ENCODE measurements at places on chromosomes 5 and 9.

- DNase-seq = no peak
Measured at GRCh38 chr5:150215979-150216944, 26.4 kb downstream of the SLC6A7 start.

DNA sequence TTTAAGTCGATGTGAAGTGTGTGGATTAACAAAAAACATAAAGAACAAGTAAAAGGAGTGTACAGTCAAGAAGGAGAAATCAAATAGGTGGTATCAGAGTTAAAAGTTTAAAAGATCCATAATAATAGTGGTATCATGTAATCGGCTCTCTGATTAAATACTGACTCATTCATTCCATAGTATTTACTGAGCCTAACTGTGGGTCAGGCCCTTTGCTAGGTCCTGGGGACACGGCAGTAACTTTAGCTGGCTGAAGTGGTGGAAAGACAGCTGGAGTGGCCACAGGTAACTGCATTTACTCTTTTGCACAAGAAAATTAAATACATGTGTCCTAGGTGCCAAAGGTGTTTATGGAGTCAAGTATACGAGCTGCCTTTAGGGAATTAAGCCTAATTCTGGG lies 124.0 kb downstream of the GNAQ start:
- no peak for DNase-seq

- no peak for DNase-seq
Measured at GRCh38 chr9:127876026-127876763, 1.3 kb downstream of the AK1 start.

GRCh38 chr5:34053133-34053532 lies 10.1 kb upstream of the C1QTNF3 start:
- DNase-seq = no peak

- DNase-seq = no peak
Measured at GRCh38 chr9:96567203-96567700, 52.4 kb downstream of the CDC14B start.

DNA sequence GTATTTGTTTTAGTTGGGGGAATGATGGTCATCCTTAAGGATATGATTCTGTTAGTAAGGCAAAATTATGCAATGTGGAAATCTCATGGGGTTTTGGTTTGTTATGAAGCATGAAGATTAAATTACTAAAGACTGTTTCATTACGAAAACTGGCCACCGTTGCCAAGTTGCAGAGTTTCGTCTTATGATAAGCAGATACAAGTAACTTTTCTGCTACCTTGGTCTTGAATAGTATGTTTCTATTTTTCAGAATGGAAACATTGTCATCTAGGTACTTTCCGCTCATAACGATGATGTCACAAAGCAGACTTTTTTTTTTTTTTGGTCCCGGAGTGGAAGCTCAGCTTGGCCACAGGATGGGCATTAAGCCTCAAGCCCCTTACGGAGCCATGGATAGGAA lies 4.2 kb downstream of the CCNI2 start:
- no peak for DNase-seq

- no peak for DNase-seq
Measured at GRCh38 chr9:69308206-69308931, 16.6 kb upstream of the ENTREP1 start.

DNA sequence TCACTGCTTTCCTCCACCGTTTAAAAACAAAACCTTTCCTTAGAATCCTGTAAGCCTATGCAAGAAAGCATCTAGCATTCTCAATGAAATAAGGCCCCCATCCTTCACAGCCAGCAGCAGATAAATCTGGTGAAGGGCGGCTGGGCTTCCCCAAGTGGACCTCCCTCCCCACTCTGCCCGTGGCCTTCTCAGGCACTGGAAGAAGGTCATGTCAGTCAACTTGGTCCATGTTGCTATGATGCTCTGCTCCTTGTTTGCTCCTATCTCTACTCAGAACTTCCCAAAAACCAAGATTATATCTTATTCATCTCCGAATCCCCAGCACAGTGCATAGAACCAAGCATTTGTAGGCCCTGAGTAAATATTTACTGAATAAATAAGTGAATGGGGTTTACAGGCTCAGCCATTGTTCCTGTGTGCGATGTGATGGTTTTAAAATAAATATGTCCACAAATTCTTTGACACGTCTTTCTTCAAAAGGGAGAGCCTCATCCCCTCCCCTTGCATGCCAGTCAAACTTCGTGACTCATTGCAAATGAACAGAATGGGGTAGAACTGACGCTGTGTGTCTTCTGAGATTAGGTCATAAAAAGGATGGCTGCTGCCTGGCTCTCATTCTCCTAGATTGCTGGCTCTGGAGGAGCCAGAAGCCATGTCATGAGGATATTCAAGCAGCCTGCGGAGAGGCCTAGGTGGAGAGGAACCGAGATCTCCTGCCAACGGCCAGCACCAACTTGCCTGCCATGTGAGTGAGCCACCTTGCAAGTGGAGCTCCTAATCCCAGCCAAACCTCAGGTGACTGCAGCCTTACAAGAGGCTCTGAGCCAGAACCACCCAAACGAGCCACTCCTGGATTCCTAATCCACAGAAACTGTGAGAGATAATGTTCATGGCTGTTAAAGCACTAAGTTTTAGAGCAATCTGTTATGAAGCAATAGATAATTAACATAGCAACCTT lies 70.5 kb downstream of the MED27 start:
- no peak for DNase-seq

- no peak for DNase-seq
Measured at GRCh38 chr5:36206913-36207312, 34.8 kb downstream of the NADK2 start.

GRCh38 chr9:34084562-34084961 lies 35.9 kb upstream of the UBAP2 start:
- DNase-seq = no peak

GRCh38 chr9:16010221-16010620 lies 457.4 kb downstream of the CCDC171 start:
- no peak for DNase-seq

GRCh38 chr9:124880501-124880900 lies 18.6 kb downstream of the ARPC5L start:
- no peak for DNase-seq

- no peak for DNase-seq
Measured at GRCh38 chr9:92970467-92970923, 23.2 kb downstream of the FGD3 start.

DNA sequence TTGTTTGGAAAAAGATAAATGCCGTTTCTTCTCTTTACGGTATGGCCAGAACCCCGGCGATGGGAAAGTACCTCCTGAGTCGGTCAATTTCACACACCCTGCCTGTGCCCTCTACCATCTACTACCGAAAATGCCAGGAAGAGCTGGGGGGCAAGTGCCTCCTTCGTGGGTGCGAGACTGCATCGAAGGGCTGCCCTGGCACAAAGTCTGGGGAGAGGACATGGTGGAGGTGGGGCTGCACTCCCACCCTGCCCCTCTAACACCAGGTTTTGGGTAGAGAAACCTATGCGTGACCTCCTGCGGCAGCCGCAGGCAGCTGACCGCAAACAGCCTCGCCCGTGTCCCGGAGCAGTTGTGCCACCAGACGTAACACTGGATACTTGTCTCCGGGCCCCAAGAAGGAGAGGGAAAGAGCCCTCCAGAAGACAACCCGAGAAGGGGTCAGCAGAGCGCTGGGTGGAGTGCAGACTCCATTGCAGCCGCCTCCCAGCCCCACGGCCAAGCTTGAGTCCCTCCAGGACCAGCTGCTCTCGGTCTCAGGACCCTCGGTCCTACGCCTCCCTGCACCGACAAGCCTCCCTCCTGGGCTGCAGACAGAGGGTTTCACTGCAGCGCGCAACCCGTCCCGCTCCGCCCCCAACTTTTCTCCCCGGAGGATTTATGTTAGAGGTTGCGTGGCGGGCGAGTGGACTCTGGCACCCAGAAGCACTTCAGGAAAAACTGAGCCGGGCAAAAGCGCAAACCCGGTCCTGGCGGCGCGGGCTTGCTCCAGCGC lies 823 bp upstream of the PRDM6 start:
- no peak for DNase-seq

DNA sequence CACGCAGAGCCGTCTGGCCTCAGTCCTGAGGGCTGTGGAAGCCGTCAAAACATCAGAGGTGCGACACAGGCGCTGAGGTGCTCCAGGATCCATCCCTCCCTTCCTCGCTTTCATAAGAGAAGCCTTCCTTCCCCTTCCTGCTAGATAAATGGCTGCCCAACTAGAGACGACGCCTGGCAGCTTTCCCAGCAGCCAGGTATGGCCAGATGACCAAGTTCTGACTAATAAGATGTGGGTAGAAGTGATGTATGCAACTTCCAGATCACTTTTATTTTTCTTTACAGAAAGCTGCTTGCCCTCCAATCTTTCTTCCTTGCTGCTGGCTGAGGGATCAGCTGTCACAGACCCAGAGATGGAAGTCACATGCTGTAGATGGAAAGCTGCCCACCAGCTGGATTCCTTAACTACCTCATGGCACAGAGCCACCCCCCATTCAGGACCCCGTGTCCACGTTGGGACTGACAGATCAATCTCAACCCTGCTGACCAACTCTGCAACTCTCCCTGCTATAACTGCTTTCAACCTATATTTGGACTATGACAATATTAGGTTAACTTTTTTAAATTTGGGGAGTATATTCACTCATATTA lies 8.8 kb downstream of the MAPK9 start:
- DNase-seq = no peak

- DNase-seq = no peak
Measured at GRCh38 chr9:95807326-95807947, 68.1 kb upstream of the ERCC6L2 start.

DNA sequence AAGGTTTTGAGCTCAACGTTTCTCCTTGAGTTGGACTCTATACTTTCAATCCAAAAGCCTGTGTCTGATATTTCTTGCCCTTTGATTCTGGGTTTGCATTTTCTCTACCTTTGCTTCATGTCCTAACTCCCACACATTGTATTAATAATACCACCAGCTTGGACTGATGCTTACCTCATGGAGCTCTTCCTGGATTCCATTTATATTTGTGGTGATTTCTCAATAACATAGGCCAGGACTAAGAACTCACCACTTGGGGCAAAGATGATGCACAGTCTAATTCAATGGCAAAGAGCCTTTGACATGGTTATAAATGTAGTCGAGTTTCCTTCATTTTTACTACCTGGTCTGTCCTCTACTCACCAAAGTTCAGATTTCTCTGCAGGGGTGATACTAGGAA lies 27.5 kb upstream of the EFNA5 start:
- DNase-seq = no peak

DNA sequence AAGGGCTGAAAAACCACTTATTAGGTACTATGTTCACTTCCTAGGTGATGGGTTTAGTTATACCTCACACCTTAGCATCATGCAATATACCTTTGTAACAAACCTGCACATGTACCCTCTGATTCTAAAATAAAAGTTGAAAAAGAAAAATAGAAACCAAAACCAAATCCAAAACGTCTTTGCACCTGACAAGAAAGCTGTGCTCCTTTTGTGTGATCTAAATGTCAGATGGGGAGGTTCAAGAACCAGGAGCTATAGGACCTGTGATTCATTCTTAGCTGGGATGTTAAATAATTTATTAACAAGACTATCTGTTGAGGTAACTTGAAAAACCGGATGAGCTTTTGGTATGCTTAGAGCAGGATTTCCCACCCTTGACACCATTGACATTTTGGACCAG lies 16.9 kb upstream of the TNFSF15 start:
- no peak for DNase-seq

- no peak for DNase-seq
Measured at GRCh38 chr9:129688285-129689043, 23.0 kb downstream of the PRRX2 start.

GRCh38 chr9:107712390-107712789 lies 222.8 kb upstream of the KLF4 start:
- no peak for DNase-seq

- no peak for DNase-seq
Measured at GRCh38 chr5:171127314-171127713, 181.7 kb upstream of the TLX3 start.

DNA sequence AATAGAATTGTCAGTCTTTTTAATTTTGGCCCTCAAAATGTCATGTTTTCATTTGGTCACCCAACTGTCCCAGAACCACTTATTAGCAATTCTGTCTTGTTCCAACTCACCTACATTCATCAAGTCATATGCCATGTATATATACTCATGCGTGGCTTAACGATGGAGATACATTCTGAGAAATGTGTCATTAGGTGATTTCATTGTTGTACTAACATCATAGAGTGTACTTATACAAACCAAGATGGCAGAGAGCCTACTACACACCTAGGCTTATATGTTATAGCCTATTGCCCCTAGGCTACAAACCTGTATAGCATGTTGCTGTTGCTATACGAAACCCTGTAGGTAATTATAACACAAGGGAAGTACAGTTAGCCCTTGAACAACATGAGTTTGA lies 36.6 kb downstream of the RNF38 start:
- DNase-seq = no peak

DNA sequence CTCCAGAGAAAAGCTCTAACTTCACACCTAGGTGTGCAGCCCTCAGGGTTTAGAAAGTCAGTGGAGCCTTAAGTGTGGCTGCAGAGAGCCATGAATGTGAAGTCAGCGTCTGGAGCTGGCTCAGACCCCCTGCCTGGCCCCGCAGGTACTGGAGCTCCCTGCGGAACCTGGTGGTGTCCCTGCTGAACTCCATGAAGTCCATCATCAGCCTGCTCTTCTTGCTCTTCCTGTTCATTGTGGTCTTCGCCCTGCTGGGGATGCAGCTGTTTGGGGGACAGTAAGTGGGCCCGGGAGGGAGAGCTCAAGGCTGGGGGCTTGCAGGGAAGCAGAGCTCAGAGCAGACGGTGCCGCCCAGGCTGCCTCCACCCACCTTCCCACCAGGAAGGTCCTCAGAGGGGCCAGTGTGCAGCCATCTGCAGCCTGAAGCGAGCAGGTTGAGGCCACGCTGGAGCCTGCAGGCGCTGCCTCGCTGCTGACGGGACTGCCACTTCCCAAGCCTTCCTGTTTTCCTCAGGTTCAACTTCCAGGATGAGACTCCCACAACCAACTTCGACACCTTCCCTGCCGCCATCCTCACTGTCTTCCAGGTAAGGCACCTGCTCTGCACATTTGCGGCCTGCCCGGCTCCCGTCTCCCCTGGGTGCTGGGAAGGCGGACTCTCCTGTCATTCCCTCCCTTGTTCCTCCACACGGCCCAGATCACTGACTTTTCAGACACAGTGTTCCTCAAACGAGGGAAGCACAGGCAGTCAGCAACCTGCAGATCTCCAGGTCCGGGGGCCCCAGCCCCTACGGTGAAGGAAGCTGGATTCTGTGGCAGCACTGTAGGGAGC lies 108.9 kb downstream of the CACNA1B start:
- no peak for DNase-seq

GRCh38 chr5:56449071-56449640 lies 216.0 kb upstream of the ANKRD55 start:
- no peak for DNase-seq

GRCh38 chr5:40484495-40484894 lies 195.2 kb upstream of the PTGER4 start:
- no peak for DNase-seq

DNA sequence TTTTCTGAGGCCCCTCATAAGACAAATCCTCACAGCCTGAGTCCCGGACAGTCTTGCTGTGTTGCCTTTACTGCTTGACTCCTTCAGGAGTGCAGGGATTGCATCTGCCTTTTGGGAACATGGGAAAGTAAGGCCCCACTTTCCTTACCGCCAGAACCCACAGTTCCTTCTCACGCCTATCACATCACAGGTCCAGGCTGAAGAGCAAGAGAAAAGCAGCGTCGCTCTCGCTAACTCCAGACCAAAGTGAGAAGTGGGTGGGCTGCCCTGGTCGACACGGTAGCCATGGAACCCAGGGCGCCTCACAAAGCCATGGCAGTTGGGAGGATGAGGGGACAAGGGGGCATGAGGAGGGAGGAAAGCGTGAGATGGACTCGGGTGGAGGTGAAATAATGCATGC lies 7.9 kb upstream of the ZDHHC11 start:
- DNase-seq = no peak

GRCh38 chr9:13862654-13863053 lies 451.3 kb downstream of the NFIB start:
- no peak for DNase-seq

GRCh38 chr9:35718721-35719511 lies 13.1 kb downstream of the TLN1 start:
- no peak for DNase-seq
